Neural progenitor cell (in vitro differentiated cells): ENCODE measurements at places on chromosomes 16 and 17.
A peak's percentile ranks its signal among the peaks of the same experiment; 100 is the strongest.

DNA sequence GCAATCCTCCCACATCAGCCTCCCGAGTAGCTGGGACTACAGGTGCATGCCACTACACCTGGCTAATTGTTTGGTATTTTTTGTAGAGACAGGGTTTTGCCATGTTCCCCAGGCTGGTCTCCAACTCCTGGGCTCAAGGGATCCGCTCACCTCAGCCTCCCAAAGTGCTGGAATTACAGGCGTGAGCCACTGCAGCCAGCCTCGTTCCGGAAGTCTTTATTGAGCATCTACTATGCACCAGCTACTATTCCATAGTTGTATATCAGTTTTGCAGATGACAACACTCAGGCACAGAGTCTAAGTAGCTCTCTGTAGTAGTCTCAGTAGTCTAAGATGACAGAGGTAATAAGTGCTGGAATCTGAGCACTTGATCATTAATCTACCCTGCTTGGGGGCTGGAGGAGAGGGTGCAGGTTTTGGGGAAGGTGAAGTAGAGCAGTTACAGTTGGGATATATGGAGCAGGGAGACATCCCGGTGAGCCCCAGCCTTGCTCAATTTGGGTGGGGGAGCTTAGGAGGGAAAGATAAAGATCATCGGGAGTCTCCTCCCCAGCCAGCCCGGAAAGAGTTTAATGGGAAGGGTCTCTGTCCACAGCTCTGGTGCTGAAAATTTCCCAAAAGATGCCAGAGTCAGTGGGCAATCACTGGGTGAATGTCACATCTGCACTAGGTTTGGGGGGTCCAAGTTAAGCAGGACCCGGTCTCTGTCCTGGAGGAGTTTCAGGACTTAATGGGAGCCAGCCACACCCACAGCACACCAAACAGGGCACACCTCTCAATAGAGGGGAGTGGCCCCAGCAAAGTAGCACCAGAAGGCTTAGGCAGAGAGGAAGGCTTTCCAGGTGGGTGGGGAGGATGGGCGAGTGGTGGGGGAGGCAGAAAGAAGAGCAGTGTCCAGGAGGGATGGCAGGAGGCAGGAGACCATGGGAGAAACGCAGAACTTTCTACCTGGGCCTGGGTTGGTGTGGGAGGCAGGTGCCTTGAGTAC is 1.7 kb downstream of the OTOP3 start:
- peak; percentile 71 for DNase-seq

- DNase-seq, result no peak
These were observed 124.8 kb downstream of the RGS9 start for GRCh38 chr17:65261682-65262636.

- no peak for DNase-seq
These were observed 233.3 kb downstream of the GRIN2A start for GRCh38 chr16:9948933-9949332.

DNA sequence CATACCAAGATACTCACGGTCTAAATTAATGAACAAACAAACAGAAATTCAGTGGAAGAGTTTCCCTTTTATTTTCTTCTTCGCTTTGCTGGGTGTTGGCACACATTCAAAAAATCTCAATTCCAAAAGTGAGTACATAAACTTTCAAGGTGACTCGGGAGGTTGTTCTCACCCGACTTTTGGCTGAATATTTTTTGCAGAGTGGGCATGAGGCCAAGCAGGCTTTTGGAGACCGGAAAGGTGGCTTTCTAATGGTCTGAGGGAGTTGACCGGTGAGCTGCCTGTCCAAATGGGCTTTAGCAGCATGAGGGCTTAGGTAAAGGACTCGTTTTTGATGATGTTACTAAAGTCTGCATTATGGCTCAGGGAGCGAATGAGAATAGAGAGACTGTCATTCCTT is 318.7 kb downstream of the CPPED1 start:
- no peak for DNase-seq

- peak; percentile 79 for DNase-seq
These were observed 262.3 kb upstream of the TNRC6C start for GRCh38 chr17:77696151-77696720.

DNA sequence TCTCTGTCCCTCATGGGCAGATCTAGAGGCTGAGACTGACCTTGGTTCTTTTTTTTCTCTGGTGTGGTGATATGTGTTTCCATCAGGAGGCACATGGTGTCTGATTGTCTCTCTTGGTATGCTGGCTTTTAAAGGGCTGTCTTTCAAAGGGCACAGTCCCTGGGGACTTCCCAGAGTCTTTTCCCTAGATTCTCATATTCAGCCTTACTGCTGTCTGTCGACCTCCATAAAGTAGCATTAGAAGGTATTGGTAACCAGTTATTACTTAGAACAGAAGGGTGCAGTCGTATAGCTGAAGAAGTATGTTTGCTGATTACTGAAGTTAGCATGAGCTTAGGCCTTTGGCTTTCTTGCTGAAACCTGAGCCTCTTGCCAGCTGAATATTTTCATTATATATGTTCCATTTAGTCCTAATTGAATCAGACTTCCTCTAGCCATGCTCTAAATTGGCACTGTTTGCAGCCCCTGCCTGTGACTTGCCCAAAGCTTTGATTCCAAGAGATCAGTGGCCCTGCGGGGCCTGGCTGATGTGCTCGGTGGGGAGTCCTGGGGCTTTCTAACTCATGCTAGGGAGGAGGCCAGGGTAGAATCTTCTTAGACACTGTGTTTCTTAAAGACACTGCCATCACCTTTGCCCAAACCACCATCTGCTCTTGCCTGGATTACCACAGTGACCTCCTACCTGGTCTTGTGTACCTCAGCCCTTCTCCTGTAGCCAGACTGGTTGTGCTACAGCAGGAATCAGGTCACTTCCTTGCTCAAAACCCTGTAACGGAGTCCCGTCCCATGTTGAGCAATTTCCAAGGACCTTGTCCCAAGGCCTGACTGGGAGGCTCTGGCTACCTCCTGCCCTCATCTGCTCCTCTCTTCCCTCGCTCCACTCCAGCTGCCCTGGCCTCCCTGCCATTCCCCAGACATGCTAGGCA is 71.5 kb downstream of the WWP2 start:
- peak; percentile 15 for DNase-seq

DNA sequence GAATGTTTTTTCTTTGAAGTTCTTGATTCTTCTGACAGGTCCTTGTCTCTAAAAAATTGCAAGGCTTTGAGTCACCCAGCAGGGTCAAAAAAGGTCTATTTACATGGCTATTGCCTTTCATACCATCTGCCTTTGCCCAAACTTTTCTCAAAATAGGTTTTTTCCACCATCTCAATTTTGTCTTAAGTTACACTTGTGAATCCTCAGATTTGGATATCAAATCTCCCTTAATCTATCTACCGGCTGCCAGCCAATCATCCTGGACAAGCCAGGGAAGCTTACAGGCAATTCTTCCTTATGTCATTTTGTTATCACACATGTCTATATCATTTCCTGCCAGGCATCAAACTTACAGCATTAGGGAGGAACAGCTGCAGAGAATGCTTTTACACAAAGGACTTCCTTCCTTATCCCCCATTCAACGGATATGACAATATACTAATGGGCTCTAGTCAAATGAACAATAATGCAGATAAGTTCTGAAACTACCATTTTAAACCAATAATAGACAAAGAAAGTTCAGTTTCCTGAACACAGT is 104.1 kb upstream of the CORO6 start:
- no peak for DNase-seq
